ENCODE measurements at places on chromosomes 12 and 14.

- DNase-seq = no peak
These were observed 8.1 kb upstream of the IRF2BPL start for GRCh38 chr14:77036484-77037214.

GRCh38 chr14:28012629-28013415 is 753.8 kb upstream of the FOXG1 start:
- DNase-seq = no peak

DNA sequence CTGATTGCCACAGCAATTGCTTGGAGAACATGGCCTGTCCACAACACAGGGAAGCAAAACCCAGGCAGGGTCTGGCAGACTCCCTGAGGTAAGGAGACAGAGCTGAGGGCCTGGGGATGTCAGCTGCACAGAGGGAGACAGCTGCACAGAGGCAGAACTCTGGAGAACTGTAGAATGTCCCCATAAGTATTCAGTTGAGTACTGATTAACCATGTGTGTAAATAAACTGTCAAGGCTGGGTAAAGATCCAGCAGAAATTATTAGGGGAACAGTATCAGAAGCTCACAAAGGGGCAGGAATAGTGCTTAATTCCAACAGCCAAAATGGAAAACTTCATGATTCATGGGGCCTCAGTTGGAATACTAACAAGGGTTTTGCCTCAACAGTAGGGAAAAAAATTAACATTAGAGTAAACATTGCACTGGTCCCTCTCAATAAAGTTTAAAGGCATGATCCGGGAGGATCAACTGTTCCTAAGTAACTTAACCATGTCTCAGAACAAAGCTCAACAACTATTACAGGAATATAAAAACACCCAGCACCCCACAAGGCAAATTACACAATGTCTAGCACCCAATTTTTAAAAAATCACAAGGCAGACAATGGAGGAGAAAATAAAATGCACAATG is 201.3 kb upstream of the RASSF8 start:
- no peak for DNase-seq

DNA sequence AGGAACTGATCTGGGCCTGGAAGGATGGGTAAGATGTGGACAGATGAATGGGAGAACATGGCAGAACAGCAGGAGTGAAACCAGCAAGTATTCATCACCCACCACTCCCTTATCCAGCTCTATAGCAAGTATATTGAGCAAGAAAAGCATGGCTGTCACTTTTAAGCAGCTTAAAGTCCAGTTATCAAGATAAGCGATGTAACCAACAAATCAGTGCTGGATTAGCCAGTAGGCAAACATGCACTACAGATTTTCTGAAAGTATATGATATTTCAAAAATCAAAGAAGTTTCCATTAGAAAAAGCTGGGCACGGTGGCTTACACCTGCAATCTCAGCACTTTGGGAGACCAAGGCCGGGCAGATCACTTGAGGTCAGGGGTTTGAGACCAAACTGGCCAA is 53.9 kb upstream of the ATP2A2 start:
- no peak for DNase-seq

- DNase-seq = no peak
These were observed 791.6 kb downstream of the DIO2 start for GRCh38 chr14:79419571-79420327.

GRCh38 chr14:83611906-83612390 is 1918.0 kb upstream of the FLRT2 start:
- DNase-seq = no peak

DNA sequence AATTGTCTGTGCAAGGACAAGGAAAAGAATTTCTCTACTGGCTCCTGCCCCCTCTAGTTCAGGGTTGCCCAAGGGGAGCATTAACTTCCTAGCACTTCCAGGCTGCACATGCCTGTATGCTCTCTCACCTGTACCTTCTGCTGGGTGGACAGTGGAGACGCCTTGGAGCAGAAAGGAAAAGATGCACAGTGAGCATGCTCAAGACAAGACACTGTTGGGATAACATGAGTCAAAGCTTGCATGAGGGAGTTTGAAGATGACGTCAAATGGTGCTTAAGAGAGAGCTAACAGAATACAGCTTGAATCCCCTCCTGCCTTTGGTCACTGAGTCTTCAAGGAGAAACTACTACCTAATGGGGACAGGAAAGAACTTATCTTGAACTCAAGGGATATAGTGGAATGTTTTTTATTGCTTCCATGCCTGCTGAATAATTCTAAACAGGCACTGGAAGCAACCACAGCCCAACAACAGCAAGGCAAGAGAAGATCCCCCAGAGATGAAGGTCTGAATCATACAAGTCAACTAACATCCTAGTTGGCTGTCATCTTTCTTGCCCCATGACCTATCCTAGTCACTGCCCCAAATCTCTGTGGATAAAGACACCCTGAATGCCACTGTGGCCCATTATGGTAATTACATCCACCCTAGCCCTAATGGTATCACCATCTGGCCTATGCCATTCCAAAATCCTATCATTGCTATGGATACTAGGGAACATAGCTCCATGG is 23.5 kb downstream of the RPS6KA5 start:
- DNase-seq = no peak

- no peak for DNase-seq
These were observed 1.9 kb upstream of the SLCO1A2 start for GRCh38 chr12:21336656-21337055.

DNA sequence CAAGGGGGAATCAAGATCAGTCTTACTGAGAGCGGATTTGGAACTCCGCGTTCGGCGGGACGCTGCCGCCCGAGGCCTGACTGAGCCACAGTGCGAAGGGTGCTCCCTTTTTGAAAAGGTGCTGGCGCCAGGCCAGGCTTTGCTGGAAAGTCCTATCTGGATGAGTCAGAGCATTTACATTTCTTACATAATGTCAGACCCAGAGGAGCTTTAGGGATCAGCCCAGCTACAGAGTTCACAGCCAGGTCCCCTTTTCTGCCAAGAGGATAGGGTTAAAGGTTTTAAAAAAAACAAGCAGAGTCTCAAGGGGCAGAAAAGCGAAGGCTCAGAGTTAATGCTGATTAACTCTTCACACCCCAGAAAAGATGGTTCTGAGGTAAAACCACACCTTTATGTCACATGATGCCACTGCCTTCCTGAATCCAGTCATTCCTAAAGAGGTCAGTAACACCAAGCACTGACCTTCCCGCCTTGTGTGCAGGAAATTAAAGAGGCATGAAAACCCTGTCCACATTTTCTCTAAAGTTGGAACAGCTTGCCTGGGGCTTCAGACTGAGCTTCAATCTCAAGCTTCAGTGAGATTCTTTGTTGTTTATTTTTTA is 11.7 kb upstream of the FBXL14 start:
- peak; percentile 89 for DNase-seq

DNA sequence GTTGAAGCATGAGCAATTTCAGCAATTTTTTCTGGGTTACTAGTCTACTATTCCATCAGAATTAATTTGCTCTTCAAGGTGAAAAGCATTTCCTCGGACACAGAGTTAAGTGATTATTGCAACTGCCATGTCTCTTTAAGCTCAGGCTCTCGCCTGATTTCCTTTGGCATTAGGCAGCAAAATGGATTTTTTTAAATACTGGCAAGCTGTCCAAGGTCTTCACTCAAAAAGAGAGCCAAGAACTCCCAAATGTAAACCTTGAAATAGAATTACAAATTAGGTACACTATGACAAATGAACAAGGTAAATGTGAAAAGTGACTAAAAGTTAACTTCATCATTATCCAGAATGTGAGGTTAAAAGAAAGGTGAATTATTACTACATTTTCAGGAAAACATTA is 111.9 kb downstream of the GARIN6 start:
- no peak for DNase-seq

All from fibroblast of skin of abdomen (primary cell).